ENCODE measurements at places on chromosomes 6 and 20.

DNA sequence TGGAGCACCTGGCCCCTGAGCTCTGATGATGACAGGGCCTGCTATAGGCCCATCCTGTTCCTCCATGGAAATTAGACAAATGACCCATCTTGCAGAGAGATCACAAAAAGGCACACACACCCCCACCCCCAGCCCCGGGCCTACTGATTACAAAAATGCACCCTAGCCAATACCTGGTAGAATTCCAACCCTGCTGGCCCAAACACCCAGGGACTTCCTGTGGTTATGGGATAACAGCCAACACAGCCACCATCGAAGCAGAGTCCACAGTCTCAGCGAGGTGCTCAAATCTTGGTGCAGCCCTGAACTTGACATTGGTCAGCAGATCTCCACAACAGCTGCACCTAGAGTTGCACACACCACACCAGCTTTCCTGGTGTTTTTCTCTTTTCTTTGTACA is 17.0 kb downstream of the NCR2 start:
- DNase-seq, result no peak

DNA sequence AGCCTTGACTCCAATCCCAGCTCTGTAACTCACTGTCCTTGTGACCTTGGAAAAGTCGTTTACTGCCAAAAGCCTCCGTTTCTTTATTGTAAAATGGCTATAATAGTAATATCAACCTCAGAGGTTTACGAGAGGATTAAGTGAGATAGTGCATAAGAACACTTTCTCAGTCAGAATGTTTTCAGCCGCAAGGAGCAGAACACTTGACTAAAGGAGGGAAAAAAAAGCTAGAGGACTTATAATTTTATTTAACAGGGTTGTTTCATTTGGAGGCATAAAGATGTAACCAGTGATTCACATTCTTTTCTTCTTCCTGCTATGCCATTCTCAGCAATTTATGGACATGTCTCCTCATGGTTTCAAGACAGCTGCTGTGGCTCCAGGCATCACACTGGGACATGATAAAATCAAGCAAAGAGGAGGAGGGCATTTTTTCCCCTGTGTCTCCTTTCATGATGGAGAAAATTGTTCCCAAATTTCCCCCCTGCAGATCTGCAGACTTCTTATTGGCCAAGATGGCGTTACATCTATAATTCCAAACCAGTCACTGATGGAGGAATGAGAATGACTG is 143.0 kb upstream of the PTPN1 start:
- DNase-seq, result no peak

DNA sequence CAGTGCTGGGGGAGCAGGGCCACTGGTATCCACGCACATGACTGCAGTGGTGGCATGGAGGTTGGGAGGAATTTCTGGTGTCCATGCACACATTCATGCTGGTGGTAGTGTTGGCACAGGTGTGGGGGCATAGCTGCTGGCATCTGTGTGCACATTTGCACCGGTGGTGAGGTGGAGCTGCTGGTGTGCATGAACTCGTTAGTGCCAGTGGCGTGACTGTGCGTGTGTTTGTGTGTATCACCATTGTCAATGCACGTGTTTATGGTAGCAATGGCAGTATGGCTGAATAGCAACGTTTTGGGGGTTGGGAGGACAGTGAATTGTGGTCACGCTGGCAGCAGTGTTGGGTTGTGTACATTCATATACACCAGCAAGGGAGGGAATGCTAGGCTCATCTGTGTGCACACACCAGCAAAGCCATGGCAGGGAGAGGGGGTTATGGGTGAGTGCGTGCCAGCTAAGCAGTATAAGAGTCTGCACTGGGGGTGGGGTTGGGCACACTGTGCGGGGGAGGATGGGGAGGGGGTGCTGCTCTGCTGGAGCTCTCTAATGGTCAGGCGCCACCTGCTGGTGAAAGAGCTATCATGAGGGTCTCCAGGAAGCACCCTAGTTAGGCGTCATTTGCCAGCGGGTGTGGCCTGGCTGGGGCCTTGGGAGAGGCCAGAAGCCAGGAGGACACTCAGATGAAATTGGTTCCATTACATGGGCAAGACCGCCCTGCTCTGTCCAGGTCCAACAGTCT is 626.1 kb upstream of the ID4 start:
- DNase-seq, result no peak

- no peak for DNase-seq
These were observed 15.1 kb downstream of the TBC1D32 start for GRCh38 chr6:121319112-121319553.

- no peak for DNase-seq
These were observed 1.1 kb upstream of the PSMB8 start for GRCh38 chr6:32844839-32845383.

- no peak for DNase-seq
These were observed 37.5 kb downstream of the SNX9 start for GRCh38 chr6:157860505-157860991.

GRCh38 chr6:145891565-145891964 is 72.6 kb downstream of the SHPRH start:
- DNase-seq, result no peak

DNA sequence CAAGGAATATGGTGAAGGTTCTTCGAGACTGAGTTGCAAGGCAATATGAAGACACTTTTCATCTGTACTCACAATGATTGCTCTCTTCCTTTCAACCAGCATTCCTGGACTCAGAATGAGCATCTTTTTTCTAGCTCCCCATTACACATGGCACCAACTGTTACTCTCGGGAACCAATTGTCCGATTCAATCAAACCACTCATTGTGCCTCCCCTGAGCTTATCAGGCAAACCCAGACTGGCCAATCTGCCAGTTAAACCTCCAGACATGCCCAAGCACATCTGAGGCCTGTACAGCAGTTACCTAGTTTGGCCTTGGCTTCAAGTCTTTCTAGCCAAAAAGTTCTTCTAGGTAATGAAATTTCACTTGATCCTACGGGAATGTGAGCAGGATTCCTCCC is 164.1 kb downstream of the ID4 start:
- DNase-seq, result no peak

- no peak for DNase-seq
These were observed 115.9 kb downstream of the LY86 start for GRCh38 chr6:6704103-6705060.

- DNase-seq, result no peak
These were observed 280.5 kb downstream of the CLVS2 start for GRCh38 chr6:123276546-123276980.

DNA sequence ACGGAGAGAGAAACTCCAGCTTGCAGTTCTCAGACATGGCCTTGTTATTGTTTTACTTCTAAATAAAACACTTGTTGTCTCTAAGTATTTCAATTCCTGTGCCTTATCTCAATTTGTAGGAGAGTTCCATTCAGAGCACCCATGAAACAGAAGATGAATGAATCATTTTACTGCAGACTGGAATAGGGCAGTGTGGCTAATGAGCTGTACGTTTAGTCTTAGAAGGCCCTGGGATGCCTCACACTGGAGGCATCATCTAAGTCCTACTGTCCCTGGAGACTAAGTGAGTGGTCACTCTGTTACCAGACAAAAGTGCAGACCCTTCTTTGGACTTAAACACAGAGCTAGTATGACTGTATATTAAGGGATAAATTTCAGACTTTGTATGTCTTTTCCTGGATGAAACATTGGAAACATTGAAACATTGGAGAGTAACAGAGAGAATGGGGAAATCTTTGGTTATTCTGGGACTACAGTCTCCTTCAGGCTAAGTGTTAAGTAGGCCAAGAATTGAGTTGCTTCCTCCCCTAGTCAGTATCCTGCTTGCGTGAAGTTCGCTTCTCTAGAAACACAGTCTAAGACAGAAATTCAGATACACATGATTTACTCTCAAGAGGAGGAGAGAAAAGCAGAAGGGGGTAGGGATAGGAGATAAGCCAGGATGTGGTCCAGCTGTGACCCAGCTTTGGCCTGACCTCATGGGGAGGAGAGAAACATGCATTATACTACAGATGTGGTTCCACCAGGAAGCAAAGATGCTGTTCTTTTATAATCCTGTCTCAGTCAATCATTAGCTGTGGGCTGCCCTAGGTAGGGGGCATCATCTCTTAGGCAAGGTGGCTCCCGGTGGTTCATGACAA is 167.4 kb upstream of the BMP2 start:
- no peak for DNase-seq

DNA sequence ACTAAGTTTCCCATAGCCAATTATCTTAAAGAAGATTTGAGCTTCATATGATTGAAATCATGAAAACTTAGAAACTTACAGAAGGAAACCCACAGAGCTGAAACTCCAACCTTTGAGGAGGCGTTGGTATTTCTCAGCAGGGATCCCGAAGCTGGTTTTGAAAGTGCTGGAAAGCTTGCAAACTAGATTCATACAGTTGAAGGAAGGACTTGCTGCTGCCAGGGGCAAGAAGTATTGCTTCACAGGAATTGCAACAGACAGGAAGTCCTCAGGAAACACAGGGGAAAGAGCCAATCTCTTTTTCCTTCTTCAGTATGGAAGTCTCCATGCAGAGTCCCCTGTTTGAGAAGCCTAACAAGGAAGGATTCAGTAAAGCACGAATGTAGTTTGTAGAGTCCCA is 419.7 kb downstream of the CD109 start:
- DNase-seq, result no peak

DNA sequence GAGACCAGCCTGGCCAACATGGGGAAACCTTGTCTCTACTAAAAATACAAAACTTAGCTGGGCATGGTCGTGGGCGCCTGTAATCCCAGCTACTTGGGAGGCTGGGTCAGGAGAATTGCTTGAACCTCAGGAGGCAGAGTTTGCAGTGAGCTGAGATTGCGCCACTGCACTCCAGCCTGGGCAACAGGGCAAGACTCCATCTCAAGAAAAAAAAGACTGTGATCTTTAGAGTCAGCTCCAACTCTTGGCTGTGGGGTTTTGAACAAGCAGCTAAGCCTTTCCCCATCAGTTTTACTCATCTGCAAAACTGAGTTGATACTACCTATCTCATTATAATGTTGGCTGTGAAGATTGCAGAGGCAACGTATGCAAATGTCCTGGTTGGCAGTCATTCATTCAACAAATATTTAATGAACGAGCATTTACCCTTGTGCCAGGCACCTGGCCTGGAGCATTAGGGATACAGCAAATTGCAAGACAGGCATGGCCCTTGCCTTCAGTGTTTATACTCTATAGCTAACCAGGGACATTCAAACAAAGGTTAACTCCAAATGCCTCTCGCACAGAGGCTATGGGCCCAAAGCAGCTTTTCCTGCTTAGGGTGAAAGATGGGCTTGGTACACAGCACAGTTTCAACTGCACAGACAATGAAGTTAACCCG is 37.8 kb downstream of the ILRUN start:
- DNase-seq, result peak; percentile 3

GRCh38 chr20:34941226-34941625 is 14.4 kb downstream of the GSS start:
- DNase-seq, result no peak

- DNase-seq, result no peak
These were observed 32.9 kb downstream of the FILIP1 start for GRCh38 chr6:75460681-75461080.

GRCh38 chr6:137640086-137640485 is 145.9 kb upstream of the OLIG3 start:
- no peak for DNase-seq

DNA sequence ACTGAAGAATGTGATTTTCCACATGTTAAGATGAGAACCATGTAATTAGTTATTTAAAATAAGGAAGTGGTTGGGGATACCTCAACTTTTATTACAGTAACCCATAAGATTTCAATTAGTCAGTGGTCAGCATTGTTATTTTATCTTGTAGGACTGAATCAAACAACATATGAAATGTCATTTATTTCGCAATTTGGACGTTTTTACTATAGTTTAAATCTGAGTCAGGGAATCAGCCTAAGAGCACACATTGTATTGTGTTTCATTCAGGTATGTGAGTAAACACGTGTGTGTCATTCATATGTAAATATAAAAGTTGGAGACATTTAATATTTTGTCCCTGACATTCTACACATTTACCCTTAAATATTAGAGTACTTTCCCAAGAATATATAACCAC is 1418.7 kb downstream of the GRIK2 start:
- no peak for DNase-seq

- no peak for DNase-seq
These were observed 142.6 kb downstream of the MRPL14 start for GRCh38 chr6:43984442-43985321.

DNA sequence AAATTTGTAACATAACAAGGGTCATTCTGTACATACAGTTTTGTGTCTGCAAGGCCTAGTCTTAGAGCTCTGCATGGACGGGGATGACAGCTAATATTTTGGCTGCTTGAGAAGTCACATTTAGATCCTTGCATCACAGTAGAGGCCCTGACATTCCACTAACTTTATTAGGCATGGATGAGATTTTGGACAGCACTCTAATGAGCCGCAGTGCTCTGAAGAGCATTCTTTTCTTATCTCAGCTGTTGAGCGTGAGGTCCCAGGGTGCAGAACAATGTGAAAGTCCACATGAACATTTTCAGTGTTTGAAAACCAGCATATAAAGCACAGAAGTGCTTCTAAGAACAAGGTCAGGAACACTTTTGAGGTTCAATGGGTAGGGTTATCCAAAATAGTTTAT is 58.9 kb downstream of the IPCEF1 start:
- no peak for DNase-seq

DNA sequence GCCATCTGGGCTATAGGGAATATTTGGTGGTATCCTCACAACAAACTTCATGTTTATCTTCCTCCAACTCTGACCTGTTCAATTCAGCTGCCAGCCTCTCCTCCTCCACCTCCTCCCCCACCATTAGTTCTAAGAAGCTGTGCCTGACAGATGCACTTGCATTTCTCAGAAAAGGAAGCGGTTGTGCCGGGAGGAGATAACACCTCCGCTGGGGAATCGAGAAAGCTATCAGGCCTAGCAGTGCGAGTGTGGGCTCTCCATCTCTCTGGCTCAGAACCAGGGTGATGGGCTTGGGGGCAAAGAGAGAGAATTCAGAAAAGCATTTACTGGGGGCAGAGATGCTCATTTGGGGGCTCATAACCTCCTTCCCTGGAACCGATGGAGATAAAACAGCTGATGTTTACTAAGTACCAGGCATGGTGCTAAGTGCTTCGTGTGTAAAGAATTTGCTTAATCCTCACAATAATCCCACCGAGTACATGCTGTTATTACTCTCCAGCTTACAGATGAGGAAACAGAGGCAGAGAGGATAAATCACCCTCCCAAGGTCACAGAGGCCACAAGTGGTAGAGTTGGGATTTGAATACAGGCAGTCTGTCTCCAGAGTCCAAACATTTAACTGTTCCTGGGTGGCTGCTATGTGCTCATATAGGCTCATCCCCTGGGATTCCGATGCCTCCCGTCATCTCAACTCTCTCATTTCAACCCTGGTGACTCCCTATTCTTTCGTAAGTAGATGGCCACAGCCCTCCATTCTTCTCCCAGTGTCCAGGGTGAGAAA is 38.3 kb downstream of the COX4I2 start:
- no peak for DNase-seq

- no peak for DNase-seq
These were observed 50.9 kb upstream of the TAB2 start for GRCh38 chr6:149266659-149267058.

- DNase-seq, result no peak
These were observed 1.2 kb downstream of the TCFL5 start for GRCh38 chr20:62860391-62860923.

DNA sequence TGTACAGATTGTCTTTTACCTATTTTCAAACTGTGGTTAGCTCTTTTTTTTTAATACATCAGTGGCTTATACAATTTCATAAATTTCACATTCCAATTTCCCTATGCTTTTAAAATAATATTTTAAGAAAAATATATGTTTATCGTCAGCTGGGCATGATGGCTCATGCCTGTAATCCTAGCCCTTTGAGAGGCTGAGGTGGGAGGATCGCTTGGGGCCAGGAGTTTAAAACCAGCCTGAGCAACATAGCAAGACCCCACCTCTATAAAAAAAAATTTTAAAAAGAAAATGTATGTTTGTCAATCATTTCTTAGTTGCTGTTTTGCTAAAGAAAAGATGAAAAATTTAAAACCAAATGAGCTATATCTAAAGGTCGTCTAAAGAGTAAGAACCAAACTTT is 3.4 kb downstream of the GJA1 start:
- no peak for DNase-seq

Measured in NCI-H2081 treated with DMSO at 0.1 percent for 48 hours (cell line).